Stimulated activated CD4-positive, alpha-beta T cell treated with anti-CD3 and anti-CD28 coated beads, Interleukin-2, amount 100 ng/mL, for 4 hours (primary cell): ENCODE measurements at places on chromosomes 6 and 20.

- no peak for DNase-seq
These were observed 38.1 kb upstream of the ZNF133 start for GRCh38 chr20:18250217-18250616.

DNA sequence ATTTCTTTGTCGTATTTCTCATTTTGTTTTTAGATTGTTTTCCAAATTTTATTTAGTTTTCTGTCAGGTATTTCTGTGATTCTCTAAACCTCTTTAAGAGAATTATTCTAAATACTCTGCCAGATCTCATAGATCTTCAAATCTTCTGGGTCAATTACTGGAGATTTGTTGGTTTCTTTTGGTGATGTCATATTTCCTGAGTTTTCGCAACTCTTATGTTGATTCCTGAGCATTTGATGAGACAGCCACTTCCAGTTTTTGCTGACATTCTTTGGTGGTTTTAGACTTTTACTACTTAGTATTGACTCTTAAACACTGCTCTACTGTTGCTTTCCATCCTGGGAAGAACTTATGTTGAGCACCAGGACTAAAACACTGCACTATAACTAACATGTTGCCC, 21.9 kb downstream of the ADGB start:
- no peak for DNase-seq

GRCh38 chr6:27814665-27815424, 97.4 kb downstream of the OR2B2 start:
- peak; percentile 72 for DNase-seq

- no peak for DNase-seq
These were observed 2.6 kb downstream of the SIRPG start for GRCh38 chr20:1654996-1655395.

- no peak for DNase-seq
These were observed 75.4 kb downstream of the ZNF133 start for GRCh38 chr20:18363708-18364107.

- DNase-seq, result no peak
These were observed 11.6 kb upstream of the CLVS2 start for GRCh38 chr6:122984393-122984792.

GRCh38 chr6:71383901-71384489, 95.4 kb downstream of the OGFRL1 start:
- DNase-seq, result no peak

DNA sequence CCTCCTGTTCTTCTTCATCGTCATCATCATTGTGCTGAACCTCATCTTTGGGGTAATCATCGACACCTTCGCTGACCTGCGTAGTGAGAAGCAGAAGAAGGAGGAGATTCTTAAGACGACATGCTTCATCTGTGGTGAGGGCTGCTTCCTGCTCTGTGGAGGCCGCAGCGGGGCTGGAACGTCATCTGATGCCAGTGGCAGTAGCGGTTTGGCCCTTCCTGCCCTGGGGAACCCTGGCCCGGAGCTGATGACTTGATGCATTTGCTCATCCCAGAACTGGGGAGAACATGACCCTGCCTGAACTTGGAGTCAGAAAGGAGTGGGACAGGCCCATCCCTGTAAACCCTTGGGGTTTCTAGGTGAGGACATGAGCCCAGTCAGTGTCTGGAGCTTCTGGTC, 18.7 kb downstream of the UQCC2 start:
- peak; percentile 20 for DNase-seq

DNA sequence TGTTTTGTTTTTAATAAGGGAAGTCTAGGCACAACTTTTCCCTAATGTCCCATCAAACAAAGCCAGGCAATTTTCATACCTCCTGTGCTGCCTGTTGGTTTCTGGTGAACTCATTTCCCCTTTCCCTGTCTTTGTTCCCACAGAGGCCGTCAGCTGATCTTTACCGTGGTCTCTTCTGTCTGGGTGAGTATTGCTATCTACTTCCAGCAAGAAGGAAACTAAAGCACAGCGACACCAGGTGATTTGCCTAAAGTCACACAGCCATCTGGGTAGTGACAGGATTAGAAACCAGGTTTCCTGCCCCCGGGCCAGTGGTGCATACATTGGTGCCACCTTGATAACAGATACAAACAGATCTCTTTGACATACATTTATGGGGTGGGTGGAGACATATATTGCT, 59.6 kb downstream of the RAB44 start:
- DNase-seq, result peak; percentile 14

- no peak for DNase-seq
These were observed 113.5 kb upstream of the PHACTR1 start for GRCh38 chr6:12602951-12603672.

DNA sequence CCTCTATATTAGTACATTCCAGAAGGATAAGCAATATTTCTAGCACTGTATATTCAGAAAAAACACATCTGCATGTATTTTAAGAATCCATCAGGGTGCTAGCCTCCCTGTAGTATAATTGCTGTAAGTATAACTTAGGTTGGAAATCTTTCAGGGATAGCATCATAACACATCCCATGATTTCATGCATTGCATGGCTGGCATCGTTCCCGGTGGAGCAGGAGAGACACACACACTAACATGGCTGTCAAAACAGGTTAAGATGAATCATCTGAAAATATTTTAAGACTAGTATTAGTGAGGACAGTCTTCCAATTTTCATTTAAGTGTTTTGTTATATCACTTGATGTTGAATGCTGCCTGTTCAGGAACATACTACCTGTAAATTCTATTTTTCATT, 32.1 kb upstream of the CENPW start:
- DNase-seq, result no peak

- DNase-seq, result no peak
These were observed 2.7 kb downstream of the ID1 start for GRCh38 chr20:31607640-31608250.

- no peak for DNase-seq
These were observed 15.4 kb downstream of the FOXC1 start for GRCh38 chr6:1624851-1625781.

GRCh38 chr6:7588506-7588905, 1.5 kb upstream of the SNRNP48 start:
- no peak for DNase-seq

- DNase-seq, result no peak
These were observed 489.8 kb upstream of the MANEA start for GRCh38 chr6:95087394-95088097.

GRCh38 chr6:168964138-168964835, 289.4 kb downstream of the THBS2 start:
- DNase-seq, result no peak

- DNase-seq, result no peak
These were observed 80.8 kb upstream of the KCNK16 start for GRCh38 chr6:39403304-39403703.

DNA sequence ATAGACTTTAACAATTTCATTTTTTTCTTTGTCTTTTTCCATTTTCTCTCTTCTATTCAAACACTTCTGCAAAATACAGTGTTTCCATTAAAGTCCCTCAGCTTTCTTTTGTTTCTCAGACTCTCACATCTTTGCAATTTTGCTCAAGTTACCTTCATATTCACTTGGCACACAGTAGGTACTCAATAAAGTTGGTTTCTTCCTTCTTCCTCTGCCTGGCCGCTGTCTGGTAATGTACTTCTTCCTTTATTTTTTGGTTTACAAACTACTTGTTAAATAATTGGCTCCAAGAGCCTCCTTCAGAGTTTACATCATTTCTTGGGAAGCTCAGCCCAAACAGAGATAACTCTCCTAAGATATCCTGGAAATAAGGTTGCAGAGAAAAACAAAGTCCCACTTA, 81.1 kb downstream of the GJA10 start:
- DNase-seq, result no peak

DNA sequence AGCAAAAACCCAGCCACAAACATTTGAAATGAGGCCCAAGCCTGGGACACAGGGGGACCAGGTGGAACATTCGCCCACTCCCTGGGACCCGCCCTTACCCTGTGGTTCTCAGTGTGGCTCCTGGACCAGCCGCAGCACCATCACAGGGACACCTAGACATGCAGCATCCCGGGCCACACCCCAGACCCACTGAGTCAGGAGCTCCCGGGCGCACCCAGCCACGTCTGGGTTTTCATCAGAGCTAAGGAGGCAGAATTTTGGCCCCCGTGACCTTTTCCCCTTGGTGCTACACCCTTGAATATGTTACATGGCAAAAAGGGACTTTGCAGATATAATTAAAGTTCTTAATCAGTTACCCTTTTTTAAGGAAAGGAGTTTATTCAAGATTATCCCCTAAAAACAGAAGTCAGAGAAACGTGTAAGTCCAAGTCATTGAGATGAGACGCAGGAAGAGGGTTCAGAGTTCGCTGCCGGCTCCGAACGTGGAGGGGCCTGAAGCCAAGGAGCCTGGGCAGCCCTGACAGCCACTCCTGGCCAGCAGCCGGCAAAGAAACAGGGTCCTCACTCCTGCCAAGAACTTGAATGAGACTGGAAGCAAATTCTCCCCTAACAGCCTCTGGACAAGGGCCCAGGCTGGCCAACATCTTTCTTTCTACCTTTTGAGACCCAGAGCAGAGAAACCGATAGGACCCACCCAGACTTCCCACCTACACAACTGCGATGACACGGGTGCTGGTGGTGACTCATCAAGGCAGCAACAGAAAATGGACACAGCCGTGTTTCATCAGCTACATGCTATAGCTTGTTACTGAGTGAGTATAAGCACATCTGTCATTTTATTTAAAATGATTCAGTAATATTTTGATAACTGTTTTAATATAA, 25.3 kb downstream of the BFSP1 start:
- peak; percentile 58 for DNase-seq

DNA sequence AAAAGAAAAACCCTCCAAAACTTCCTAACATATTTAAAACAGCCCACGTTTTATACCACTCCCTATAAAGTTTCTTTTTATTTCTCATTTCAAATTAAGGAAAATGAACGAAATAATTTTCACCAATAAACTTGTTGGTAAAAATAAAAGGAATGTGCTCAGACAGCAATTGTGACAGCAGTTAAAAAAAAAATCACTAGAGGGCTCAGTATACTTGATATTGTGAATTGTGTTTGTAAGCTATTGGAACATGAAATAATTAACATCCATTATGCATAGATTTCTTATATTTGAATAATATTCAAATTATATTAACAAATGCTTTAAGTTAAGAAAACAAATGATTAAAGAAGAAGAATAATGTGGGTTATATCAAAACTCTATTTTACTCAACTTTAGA, 105.5 kb downstream of the ASCC3 start:
- DNase-seq, result no peak

DNA sequence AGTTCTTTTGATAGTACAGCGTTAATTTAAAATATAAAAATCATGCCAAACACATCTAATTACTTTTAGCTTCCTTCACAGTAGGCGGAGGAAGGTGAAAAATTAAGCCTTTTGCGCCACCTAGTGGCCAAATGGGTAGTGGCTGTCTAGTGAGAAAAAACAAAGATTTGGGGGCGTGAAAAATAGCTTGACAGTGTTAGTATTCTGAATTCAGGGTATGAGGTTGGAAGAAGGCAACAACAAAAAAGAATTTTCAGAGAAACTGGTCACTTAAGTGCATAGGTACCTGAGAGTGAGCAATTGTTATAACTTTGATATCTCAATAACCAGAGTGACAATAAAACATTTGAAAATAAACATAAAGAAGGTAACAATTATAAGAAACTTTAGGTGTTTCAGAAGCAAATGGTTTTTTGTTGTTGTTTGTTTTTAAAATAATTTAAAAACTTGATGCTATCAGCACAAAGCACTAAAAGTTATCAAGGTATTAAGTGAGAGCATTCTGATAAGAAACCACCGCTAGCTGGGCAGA, 14.3 kb downstream of the PSMB9 start:
- DNase-seq, result peak; percentile 79

GRCh38 chr20:57251344-57251743, 15.1 kb downstream of the BMP7 start:
- no peak for DNase-seq

- DNase-seq, result no peak
These were observed 15.8 kb upstream of the RFPL4B start for GRCh38 chr6:112331306-112331705.
